ENCODE measurements at places on chromosomes 13 and 19.

DNA sequence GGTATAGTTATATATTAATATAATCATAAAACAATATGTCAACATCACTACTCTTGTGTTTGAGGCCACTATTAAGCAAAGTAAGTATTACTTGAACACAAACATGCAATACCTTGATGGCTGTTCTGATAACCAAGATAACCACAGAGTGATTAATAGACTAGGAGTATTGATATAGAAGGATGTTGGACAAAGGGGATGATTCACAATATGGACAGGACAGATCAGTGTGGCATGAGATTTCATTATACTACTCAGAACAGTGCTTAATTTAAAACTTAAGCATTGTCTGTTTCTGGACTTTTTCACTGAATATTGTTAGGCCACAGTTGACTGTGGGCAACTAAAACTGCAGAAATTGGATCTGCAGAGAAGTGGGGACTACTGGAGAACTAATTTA, 384.2 kb downstream of the SLITRK1 start:
- no peak for DNase-seq

DNA sequence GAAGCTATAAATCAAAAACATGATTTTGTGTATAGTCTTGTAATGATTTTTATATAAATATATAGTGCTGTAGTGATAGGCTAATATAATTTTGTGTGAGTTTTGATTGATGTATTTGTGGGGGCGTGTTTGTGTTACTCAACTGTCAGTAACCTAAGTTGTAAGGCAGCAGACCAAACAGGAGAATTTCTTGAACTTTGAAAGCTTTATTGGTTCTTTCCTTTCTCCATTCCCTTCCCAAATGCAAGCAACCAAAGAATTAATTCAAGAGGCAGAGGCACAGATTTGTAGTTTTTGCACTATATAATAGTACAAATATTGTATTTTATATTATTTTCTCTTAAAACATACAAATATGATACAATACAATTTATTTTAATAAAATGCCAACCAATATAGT, 109.6 kb downstream of the FLT1 start:
- no peak for DNase-seq

DNA sequence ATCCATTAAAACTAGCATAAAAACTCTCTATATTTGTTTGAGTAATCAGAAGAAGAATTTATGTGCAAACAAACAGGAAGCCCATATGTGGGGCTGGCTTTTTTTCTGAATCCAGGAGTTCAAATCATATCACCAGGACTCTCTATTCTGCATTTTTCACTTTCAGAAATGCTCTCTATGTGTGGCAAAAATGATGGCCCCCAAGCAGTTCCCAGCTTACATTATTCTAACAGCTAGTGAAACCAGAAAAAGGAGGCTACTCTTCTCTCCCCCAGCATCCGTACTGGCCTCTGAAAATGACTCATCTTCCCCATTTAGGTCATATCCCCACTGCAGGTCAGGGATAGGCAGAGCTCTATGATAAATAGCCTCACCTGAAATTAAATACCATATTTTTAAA, 20.4 kb downstream of the RBM26 start:
- no peak for DNase-seq

DNA sequence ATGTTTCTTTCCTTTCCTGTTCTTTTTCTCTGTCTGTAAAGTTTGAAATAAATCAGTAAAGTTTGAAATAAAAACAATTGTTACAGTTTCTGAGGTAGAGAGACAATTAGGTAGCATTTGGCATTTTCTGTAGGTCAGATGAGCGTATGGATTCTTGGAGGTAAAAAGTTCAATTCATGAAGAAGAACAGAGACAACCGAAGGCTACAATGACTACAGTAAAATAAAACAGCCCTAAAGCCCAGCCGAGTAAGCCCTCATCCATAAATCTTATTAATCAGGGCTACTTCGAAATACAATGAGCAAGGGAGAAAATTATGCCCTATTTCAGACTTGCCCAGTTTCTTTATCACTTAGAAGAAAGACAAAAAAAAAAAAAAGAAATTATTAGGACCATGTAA, 941.9 kb upstream of the SLC10A2 start:
- DNase-seq = no peak

DNA sequence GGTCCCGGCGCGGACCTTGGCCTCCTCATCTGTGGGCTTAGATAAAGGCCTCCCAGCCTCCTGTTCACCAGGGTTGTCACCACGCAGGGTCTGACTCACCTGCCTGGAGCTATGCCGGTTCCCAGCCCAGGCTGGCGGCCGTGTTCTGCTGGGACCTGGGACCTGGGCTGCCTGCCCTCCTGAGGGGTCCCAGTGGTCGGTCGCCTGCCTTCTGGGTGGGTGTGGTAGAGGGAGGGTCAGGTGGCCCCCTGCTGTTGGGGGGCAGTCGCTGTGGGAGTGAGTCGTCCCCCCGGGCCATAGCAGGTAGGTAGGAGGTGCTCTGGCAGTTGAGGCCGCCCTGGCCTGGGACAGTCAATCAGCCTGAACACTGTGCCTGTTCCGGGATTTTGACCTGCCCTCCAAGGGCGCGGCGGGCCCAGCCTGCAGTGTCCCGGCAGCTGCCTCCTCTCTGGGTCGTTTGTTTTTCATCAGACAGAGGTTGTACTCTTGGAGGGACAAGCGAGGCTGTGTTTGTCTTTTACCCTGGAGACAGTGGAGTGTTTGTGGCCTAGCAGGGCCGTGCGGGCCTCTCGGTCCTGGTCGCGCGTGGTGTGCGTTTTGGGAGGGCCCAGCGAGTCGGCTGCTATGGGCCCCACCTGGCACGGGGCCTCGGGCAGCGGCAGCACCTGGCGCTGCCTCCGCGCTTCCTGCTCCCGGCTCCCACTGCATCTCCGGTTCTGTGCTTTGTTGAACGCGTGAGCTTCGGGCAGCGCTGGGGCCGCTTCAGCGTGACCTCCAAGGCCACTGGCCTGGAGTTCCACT, 2.6 kb downstream of the ADAT3 start:
- no peak for DNase-seq

GRCh38 chr19:39158646-39159260, 33.2 kb downstream of the PAK4 start:
- DNase-seq = no peak

GRCh38 chr13:49356223-49356622, 87.6 kb downstream of the CAB39L start:
- DNase-seq = no peak

- DNase-seq = no peak
Measured at GRCh38 chr13:43390619-43391018, 367.2 kb downstream of the DNAJC15 start.

All from NCI-H2171 treated with DMSO at 0.1 percent for 48 hours (cell line).